ENCODE measurements at places on chromosomes 12 and 14.
A peak's percentile ranks its signal among the peaks of the same experiment; 100 is the strongest.

DNA sequence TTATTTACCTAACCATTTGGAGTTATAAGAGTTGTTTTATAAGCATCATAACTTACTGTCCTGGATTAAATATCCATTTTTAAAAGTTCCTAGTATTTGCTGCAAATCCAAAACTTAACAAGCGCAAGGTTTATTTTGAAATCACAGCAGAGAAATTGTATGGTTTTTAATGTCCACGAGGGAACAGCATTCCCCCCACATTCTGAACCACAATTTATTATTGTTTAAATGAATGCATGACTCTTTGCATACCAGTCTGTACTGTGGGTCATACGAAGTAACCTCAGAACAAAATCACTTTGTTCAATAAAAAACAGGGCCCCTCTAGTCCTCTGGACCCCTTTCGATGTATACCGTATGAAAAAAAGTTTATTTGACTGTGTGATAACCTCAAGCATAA is 75.9 kb downstream of the DACT1 start:
- DNase-seq, result no peak

- DNase-seq, result no peak
Observed at GRCh38 chr14:94675036-94675435, 62.8 kb downstream of the SERPINA3 start.

DNA sequence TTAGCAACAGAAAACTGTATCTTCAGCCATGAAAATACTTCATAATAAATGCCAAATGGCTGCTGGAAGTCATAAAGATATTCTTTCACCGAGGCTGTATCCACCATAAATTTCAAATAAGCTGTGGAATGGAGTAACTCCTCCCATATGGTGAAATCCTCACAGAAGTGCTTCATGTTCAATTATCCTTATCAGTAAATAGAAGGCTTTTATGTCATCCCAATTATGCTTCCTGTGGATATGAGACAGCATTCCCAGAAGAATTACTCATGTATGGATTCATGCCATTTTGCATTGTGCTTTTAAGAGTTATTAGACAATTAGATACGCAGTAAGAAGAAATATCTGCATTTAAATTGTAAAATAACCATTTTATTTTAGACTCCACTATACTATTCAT is 99.0 kb downstream of the RTN1 start:
- DNase-seq, result no peak

DNA sequence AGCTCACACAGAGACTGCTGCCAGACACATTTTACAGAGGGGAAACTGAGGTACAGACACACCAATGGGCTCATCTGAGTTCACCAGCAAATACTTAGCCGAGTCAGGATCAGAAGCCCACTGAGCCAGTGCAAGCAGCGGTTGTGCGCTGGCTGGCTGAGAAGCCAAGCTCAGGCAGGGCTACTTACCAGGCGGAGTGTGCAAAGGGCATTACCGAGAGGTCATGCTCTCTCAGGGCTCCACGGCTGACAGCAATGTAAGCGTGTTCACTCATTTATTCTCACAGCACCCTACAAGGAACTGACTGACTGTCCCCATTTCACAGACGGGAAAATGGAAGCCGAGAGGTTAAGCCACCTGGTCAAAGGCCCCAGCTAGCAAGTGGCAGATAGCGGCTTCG is 63.7 kb downstream of the RFLNA start:
- no peak for DNase-seq

DNA sequence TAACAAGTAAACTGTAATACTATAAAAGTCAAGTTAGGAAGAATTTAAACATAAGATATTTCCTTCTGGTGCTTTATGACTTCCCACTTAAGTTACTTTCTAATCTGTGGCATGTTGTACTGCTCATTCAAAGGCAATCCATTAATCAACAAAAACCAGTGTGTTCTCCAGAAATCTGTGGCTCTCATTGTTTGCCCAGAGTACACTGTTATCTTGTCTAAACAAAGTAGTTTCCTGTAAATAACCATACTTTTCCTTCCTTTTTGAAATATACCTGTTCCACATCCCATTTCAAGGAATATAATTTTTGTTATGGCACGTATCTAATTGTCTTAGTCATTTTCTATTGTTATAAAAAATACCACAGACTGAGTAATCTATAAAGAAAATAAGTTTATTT is 184.1 kb downstream of the CCER1 start:
- DNase-seq, result no peak

DNA sequence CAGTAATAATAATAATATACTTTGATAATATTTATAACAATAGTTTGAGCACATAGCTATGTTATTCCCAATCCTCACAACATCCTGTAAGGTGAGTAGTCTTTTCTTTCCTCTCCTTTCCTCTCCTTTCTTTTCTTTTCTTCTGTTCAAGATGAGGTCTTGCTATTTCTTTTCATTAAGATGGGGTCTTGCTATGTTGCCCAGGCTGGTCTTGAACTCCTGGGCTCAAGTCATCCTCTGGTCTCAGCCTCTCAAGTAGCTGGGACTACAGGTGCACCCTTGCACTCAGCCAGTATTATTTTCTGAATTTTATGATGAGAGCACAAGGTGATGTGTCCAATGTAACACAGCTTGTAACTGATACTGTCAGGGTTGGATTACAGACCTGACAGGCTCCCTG is 134.6 kb downstream of the OTOGL start:
- no peak for DNase-seq

GRCh38 chr12:102534899-102535298 is 54.5 kb upstream of the IGF1 start:
- no peak for DNase-seq

DNA sequence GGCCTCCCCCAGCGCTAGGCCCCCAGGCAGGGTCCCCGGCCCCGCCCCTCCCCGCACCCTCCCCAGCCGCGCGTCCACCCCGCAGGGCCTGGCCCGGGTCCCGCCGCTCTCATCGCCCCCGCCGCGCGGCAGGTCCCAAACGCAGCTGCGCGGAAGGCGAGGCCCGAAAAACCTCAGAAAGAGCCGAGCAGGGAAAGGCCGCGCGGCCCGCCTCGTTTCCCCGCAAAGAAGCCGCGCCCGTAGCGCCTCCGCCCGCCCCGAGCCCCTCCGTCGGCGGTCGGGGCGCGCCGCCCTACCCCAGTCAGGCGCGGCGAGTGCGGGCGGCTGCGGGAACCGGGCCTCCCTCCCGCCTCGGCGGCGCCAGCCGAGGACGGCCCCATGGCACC is 324 bp downstream of the POLE start:
- DNase-seq, result no peak

GRCh38 chr14:79196216-79196615 is 1015.1 kb downstream of the DIO2 start:
- no peak for DNase-seq

DNA sequence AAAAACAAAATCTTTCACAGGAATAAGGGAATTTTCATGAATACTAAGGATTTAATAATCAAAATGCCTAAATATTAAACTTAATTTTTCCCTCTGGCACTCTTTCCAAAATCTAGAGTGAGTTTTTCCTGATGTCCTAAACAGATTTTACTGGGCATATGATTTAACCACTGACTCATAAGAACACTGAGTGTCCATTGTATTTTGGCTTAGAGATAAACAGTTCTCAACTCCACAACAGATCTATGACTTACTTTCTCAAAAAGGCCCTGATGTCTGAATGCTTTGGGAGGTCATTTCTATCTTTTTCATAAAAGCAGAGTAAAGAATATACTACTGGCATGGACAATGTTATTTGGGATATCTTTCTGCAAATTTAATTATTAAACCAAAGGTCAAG is 15.0 kb downstream of the TMBIM4 start:
- no peak for DNase-seq

GRCh38 chr12:110742718-110743570 is at the start of gene PPP1CC:
Gene PPP1CC, minus strand, starts transcription at chr12:110742891. Its CDS starts 184 bp downstream, at chr12:110742707.
- DNase-seq, result peak; percentile 89

GRCh38 chr12:4239746-4240145 is 33.8 kb upstream of the CCND2 start:
- DNase-seq, result no peak

- DNase-seq, result no peak
Observed at GRCh38 chr14:76101391-76102379, 50.0 kb upstream of the GPATCH2L start.

GRCh38 chr12:87332987-87333726 is 696.0 kb downstream of the C12orf50 start:
- DNase-seq, result no peak
